Right renal cortex interstitium (tissue), 3 donors: ENCODE measurements at places on chromosomes 4 and X. TPM values are rescaled to one million over a fixed set of nuclear protein-coding genes. Genes with fewer than 3 reads are reported as not detected.

- no peak for DNase-seq
Observed at GRCh38 chr4:147195386-147195785, 249.7 kb upstream of the TTC29 start.

- no peak for DNase-seq
Observed at GRCh38 chr4:7860600-7861163, 79.0 kb downstream of the AFAP1 start.

DNA sequence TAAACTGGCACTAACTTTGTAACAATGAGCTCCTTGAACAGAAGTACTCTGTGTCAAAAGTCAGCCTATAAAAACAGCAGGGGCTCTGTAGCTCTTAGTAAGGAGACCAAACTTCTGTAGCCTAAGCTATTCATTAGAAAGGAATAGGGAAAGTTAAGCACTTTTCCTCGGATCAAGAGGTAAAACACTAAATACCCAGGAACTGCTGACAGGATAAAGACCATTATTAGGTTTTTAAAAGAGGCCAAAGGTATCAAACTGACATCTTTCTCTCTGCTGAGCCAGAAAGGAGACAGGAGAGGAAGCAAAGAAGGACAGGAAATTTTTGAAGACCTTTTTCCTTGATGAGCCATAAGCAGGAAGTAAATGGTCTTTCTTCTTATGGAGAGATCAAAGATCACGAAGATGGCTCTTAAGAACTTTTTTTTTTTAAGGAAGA is 31.9 kb downstream of the ANAPC10 start:
- DNase-seq = no peak

GRCh38 chrX:137926090-137926489 is 360.2 kb downstream of the ZIC3 start:
- no peak for DNase-seq

DNA sequence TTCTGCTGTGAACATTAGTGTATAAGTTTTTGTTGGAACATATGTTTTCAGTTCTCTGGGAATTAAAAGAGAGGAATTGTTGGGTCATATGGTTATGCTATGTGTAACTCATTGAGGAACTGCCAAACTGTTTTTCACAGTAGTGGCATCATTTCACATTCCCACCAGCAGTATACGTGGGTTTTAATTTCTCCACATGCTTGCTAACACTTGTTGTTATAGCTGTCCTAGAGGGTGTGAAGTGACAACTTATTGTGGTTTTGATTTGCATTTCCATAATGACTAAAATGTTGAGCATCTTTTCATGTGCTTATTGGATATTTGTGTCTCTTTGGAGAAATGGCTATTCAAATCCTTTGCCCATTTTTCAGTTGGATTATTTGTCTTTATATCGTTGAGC is 13.7 kb downstream of the APELA start:
- no peak for DNase-seq

- DNase-seq = no peak
Observed at GRCh38 chrX:37812110-37812509, 32.3 kb downstream of the CYBB start.

DNA sequence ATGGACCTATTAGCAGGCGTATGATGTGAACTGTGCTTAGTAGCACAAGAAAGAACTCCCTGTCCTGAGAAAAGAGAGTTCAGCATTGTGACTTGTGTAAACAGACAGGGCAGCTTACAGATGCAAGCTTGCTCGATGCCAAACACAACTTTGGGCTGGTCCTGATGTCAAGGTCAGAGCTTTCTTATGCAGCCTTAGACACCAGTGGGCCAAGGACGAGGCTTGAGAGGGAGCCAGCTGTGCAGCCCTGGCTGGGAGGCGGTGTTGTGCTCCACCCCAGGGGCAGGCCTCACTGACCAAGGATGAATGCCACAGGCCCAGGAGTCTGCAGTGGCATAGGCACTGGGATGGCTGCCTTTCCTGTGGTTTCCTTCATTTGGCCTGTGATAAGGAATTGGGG is 35.4 kb downstream of the JADE1 start:
- no peak for DNase-seq

- DNase-seq = no peak
Observed at GRCh38 chr4:5753766-5754528, 42.9 kb downstream of the EVC start.

DNA sequence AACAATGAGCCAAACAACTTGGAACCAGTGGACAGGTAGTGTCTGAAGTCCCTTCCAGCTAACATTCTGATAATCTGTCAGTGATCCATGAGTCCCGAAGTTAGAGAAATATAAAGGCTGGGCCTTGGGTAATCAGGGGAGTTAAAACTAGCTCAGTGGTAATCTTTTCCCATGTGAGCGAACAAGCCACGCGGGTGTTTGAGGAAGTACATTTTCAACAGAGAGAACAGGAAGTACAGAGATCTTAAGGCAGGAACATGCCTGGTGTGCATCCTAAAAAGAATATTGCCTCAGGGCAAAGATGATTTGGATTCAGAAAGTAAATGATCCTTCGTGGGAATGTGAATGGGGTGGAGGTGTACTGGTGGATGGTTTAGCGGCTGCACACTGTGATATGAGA is 42.9 kb downstream of the FNIP2 start:
- no peak for DNase-seq

DNA sequence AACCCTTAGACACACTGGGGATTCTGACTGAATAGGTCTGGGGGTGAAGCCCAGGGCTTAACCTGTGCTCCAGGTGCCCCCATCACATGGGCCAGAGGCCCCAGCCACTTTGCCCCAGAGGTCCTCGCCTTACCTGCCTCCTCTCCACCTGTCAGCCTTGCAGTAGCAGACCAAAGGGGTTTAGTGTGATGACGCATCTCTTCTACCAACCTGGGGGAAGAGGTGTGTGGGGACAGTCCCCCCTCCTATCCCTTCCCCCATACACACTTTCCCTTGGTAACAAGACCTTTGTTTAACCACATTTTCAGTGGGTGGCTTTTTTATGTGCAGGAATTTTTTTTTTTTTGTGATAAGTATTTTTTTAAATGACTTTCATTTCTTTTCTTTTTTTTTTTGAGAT is 6.3 kb downstream of the CLCN4 start:
- DNase-seq = no peak

- no peak for DNase-seq
Observed at GRCh38 chr4:76954489-76954888, 4.9 kb downstream of the SEPTIN11 start.

DNA sequence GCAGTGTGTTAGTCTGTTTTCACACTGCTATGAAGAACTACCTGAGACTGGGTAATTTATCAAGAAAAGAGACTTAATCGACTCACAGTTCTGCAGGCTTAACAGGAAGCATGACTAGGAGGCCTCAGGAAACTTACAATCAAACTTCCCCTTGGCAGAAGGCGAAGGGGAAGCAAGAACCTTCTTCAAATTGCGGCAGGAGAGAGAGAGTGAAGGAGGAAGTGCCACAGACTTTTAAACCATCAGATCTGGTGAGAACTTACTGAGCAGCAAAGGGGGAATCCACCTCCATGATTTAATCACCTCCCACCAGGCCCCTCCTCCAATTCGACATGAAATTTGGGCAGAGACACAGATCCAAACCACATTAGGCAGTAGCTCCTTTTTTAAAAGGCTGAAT is 59.2 kb upstream of the LEF1 start:
- DNase-seq = no peak

DNA sequence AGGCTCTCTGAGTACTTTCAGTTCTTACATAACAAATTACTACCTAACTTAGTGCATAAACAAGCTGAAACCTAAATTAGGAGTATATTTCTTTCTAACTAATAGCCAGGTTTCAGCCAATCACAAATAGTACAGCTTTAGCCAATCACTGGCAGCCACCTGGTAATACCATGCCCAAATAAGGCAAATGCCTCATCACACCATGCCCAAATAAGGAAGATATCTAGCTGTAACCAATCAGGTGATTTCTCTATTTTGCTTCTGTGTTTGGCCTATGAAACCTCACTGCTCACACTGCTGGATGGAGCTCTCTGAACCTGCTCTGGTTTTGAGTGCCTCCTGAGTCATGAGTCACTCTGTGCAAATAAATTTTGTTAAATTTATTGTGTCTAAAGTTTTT is 113.5 kb downstream of the DDIT4L start:
- no peak for DNase-seq

DNA sequence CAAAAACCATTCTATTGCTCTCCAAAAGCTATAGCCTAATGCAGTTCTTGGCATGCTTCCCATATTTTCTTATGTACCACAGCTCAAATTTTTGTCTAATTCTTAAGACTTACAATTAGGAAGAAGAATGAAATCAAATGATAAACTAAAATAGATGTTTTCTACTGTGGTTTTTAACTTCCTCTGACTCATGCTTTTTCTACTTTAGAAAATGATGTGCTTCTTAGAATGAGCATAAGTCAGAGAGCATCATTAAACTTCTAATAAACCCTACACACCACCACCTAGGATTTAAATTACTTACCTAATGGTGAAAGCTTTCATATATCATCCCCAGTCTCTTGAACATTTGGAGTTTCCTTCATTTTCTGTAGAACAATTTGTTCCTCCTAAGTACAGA is 217.0 kb upstream of the NDST3 start:
- no peak for DNase-seq

DNA sequence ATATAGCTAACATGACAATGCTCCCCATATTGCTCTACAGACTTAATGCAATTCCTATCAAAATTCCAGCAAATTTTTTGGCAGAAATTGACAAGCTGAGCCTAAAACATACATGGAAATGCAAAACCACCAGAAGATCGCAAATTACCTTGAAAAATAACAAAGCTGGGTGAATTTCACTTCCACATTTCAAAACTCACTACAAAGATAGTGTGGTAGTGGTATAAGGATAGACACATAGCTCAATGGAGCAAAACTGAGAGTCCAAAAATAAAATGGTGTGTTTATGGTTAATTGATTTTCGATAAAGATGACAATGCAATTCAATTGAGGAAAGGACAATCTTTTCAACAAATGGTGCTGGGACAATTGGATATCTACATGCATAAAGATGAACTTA is 65.8 kb downstream of the SLC9A7 start:
- DNase-seq = no peak

- no peak for DNase-seq
Observed at GRCh38 chr4:113410686-113411085, 350.9 kb downstream of the CAMK2D start.

GRCh38 chrX:69562904-69563578 is 52.9 kb upstream of the EDA start:
- DNase-seq = no peak

GRCh38 chr4:82493721-82494425 is 63.5 kb downstream of the ENOPH1 start:
- no peak for DNase-seq

GRCh38 chrX:52979993-52980392 is 21.7 kb upstream of the FAM156A start:
- no peak for DNase-seq

DNA sequence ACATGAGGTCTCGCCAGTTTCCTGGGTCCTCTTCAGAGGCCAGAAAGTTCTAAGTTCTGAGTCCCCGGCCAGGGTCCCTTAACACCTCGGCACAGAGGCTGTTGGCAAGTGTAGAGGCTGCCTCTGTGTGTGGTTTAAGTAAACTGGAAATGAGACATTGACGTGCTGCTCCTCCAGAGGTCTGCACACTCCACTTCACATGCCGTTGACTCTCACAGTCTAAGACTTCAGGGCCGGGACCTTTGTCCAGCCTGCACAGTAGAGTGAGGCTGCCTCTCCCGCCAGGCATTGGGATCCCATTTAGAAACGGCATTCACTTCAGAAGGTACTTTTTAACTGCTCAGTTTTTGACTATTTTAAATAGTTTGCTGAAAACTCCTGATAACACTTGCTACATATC is 10.6 kb upstream of the TADA2B start:
- DNase-seq = no peak

- DNase-seq = no peak
Observed at GRCh38 chrX:70613295-70613694, 168.7 kb downstream of the DLG3 start.

DNA sequence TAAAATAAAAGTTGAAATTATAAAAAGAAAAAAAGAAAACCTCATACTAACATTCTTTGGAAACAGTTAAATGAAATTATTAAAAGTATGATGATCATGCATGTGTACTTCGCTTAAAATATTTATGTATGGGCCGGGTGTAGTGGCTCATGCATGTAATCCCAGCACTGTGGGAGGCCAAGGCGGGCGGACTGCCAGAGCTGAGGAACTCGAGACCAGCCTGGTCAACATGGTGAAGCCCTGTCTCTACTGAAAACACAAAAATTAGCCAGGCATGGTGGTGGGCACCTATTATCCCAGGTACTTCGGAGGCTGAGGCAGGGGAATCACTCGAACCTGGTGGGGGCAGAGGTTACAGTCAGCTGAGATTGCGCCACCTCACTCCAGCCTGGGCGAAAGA is 952.2 kb upstream of the FTHL17 start:
- no peak for DNase-seq

DNA sequence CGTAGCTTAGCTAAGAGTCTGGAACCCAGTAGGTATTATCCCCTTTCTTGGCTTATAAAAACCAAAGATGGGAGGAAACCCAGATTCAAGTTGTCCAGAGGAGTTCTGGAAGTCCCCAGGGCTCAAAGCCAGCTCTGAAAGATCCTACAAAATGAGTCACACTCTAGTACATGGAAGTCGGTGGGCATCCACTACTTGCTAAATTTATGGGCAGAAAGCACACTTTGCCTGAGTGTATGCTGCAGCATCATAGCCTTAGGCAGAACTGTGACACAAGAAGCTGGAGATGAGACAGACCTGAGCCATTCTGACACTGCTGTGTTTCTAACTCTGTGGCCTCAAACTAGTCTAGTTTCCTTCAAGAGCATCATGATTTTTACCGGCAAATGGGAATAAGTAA is 429.3 kb downstream of the AFF2 start:
- DNase-seq = no peak

DNA sequence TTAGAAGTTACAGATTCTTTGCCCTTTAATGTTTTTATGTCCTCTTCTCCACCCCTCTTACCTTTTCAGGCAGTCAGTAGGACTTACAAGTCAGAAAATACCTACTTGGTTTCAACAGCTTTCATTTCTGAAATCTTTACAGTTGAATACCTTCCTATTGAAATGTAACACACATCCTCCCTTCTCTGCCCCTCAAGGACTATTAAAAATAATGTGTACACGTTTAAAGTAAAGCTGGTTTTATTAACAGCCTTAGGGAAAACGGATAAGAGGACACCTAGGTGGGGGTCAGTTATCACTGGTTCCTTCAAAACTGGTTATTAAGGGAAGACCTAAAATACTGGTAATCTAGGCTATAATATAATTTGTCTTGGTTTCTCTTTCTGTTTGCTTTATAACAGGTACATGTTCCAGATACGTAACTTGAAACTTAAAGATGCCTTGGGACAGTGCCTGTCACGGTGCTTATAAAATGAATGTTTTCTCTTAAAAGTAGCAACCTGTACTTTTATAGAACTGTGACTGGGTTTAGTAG is 1.8 kb downstream of the CCSER1 start:
- no peak for DNase-seq

GRCh38 chr4:10495651-10496050 is 38.4 kb upstream of the ZNF518B start:
- no peak for DNase-seq

GRCh38 chr4:11628093-11628725 is 199.5 kb upstream of the HS3ST1 start:
- no peak for DNase-seq

GRCh38 chrX:8738588-8739189 is 6.8 kb upstream of the ANOS1 start:
- DNase-seq = no peak

UGT2B17 gene
- polyA plus RNA-seq = not detected

SPANXD gene
- not detected for polyA plus RNA-seq

AGTR2 gene
- 102 TPM for polyA plus RNA-seq

NLGN3 gene
- 4.4 TPM for polyA plus RNA-seq

CXCL1 gene
- polyA plus RNA-seq = 0.50 TPM

CLDN22 gene
- 0.74 TPM for polyA plus RNA-seq

ARMCX1 gene
- polyA plus RNA-seq = 50.5 TPM

RTL3 gene
- not detected for polyA plus RNA-seq

UGT2B15 gene
- 0.06 TPM for polyA plus RNA-seq
